ENCODE measurements at places on chromosomes 3 and 15.

GRCh38 chr3:148728753-148729152, 31.1 kb downstream of the AGTR1 start:
- no peak for DNase-seq

DNA sequence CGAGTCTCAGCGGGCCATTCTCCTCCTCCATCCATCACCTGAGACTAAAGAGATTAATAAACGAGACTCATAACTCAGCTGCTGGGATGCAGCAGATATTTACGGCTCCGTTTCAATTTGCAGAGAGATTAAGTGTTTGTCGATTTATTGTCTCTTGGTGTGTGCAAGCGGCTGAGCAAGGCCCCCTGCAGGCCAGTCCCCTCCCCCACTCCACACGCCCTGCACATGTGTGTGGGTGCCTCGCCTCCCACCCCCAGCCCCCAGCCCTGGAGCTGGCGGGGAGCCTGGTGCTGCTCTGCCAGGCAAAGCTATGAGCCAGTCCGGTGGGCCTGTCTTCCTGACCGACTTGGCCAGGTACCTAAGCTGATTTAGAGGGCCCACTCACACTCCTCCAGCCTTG, 63.0 kb downstream of the CYP11A1 start:
- no peak for DNase-seq

DNA sequence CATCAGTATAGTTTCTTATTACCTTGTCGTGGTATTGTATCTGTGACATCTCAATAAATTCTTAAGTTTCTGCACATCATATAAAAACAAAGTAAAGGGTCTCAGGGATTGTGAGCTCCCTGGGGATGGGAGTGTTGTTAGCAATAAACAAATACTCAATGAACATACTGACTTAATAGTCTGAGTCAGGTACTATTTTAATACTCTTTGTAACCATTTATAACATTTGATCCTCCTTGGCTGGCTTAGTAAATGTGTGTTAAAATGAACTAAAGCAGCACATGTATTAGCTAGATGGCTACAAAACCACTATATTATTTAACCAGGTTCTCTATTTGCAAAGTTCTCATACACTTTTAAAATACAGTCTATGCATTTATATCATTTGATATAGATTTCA, 1.8 kb downstream of the ICE2 start:
- DNase-seq: no peak

- no peak for DNase-seq
These were observed 29.5 kb downstream of the RTP3 start for GRCh38 chr3:46527239-46527638.

DNA sequence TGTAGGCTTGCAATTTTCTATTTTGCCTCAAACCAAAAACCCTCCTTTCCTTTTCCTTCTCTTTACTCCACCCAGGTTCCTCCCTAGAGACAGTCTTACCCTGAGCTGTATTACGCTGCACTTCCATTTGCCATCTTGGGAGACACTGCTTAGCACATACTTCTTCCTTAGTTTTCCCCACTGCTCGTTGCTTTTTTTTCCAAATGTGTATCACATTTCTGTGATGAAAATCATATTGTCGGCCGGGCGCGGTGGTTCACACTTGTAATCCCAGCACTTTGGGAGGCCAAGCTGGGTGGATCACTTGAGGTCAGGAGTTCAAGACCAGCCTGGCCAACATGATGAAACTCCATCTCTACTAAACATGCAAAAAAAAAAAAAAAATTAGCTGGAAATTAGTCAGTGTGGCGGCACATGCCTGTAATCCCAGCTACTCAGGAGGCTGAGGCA, 29.5 kb downstream of the POPDC2 start:
- no peak for DNase-seq

DNA sequence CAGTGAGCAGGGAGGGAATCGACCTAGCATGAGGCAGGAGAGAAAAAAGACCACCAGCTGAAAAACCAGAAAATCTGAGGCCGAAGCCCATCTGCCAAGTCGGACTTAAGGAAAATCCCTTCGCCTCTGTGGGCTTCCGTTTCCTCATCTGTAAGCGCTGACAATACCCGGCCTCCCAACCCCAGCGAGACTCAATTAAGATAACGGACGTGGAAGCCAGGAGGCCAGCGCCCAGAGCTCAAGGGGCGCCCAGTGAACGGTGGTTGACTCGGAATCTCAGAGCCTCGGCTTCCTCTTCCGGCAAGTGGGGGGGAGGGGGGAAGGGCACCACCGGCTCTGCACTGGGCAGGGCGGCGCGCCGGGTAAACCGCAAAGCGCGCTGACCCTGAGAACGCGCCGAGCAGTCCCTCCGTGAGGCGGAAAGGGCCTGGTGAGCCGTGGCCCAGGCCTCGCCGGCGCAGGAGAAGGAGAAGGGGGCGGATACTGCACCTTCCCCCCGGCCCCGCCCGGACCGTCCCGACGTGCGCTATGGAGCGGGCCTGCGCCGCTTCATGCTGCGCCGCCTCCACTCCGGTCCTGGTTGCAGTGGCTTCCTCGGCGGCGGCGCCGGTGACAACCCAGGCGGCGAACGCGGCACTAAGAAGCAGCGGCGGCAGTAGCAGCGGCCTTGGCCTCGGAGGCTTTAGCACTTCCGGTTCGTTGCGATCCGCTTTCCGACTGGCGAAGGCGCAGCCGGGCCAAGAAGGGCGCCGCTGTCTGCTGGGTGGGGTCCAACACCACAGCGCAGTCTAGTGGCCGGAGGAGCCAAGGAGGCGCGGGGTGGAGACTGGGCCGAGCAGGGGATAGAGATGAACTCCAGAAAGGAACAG, at the start of gene DPP8:
Gene DPP8 (minus strand): TSS at position 693 of the 869 bp plus-strand sequence. CDS start 5,136 bp downstream, outside the sequence.
- peak; percentile 94 for DNase-seq

DNA sequence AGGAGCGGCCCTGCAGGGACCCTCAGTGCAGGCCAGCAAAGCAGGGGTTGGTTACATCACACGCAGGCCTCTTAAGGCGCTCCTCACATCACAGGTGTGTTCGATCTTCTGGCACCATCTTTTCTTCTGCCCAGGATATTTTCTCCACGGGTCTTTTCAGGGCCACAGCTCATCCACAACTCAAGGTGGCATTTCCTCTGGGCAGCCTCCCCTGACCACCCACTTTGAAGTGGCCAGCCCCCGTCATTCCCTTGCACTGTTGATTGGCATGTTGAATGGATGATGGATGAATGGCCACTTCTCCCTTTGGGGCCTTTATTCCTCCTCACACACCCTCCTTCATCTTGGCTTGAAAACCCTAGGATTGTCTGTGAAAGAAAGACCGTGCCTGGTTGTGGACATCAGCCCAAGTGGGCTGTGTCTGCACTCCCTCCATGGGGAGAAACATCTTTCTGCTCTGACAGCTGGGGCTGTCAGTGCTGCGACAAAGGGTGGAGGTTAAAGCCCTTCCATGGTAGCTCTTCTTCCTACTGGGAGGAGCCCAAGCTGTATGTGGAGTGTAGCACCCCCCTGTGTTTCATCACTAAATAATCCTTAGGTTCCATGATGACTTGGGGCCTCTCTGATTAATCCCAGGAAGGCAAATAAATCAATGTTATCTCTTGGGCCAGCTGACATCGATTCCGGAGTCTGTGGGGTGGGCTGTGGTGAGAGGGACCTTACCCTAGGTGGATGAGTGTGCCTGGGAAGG, 102.5 kb downstream of the EPHB1 start:
- DNase-seq: no peak

GRCh38 chr3:68017069-68017468, 362.7 kb upstream of the SUCLG2 start:
- DNase-seq: peak; percentile 2

- DNase-seq: no peak
These were observed 204.7 kb downstream of the TBL1XR1 start for GRCh38 chr3:176992565-176992964.

DNA sequence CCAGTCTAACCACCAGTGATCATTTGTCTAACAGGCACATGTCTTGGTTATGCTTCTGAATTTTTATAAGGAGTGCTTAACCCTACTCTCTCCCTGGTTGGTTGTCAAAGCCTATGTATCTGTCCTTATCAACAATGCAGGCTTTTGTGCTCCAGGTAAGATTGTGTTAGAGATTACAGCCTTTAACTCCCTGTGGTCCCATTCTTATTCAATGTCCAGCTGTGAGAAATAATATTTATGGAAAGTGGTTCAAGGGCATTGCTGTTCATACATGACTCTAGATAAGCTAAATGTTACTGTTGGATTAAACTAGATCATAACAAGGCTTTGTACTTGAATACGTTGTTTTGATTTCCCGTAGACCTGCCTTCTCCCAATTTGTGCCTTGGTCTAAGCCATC, 146.1 kb upstream of the TSC22D2 start:
- DNase-seq: no peak

DNA sequence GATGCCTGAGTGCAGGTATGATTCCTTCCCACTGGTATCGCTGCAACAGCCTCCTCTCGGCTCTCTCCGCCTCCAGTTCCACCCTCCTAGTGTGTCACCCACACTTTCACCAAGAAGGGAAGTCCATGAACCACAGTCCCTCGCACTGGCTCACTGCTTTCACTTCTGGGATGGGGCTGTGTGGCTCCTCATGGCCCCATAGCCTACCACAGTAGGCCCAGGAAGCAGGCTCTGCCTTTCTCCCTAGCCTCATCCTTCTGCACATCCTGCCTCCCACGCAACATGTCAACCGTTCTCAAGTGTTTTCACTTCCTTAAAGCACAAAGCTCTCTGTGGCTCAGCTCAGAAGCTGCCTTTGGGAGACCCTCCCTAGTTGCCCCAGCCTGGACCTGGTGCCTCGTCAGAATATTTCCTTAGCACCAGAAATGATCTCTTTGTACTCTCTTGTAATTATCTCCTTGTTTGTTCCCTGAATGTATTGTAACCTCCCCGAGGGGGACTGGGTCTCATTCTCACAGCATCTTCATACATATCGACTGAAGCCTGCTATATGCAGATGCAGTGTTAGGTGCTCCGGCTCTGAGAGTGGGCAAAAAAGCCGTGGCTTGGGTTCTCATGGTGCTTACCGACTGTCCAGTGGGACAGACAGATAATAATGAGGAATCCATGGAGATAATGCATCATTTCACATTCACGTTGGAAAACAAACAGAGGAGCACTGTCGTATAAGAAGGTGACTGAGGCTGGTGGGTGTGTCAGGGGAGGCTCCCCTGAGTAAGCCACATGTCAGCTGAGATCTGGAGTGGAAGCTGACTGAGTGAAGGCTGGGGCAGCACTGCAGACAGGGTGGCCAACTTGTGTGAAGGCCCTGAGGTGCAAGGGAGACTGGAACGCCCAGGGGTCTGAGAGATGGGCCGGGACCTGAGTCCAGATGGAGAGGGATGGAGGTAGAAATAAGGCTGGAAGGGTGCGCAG, 107.1 kb downstream of the DGKG start:
- peak; percentile 27 for DNase-seq

DNA sequence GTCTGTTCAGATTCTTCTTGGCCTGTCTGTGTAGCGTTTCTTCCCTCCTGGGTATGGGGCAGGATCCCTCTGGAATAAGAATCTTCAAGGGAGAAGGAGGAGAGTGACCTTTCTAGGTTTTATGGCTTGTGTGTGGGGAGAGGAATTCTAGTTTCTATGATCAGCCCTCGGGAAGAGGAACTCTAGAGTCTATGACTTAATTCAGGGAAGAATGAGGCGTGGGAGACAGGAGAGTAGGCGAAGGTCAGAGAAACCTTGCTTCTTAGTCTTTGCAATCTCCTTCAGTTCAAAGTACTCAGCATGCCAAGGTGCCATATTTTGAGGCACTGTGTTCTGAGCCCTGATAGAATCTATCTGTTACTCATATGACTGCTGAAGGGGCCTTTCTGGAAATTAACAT, 99.2 kb upstream of the C3orf80 start:
- DNase-seq: no peak

DNA sequence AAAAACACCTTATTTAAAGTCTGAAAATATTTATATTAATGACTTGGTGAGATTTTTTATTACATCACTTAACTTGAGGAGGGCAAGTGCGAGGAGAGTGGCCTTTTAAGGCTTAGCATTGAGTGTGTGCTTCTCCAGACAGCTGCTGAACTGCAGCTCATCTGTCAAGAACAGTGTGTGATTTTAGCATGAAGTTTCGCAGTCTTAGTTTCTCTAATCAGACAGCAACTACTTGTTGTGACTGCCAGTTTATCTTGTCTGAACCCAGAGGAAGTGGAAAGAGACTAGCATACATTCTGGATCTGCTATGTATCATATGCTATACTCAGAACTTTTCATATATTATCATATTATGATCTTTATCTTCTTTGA, 291.7 kb upstream of the ROPN1 start:
- DNase-seq: no peak

GRCh38 chr3:48633256-48633655, 2.0 kb downstream of the SLC26A6 start:
- no peak for DNase-seq

DNA sequence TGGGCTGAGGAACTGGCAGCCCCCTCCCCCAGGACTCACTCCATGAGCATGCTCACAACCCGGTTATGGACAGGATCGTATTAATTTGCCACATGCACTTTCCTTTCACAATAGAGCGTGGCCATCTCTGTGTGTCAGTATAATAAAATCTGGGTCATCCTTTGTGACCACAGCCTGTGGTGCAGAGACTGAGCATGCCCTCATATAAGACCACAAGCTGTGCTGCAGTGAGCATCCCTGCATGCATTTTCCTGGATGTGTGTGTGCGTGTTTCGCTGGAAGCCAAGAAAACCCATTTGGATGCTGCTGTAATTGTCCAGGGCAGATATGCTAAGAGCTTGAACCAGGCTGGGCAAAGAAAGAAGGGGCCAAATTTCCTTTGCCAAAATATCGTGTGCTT, 39.7 kb downstream of the CYP11A1 start:
- DNase-seq: no peak

GRCh38 chr3:58377168-58377567, 44.5 kb downstream of the PXK start:
- DNase-seq: no peak

- DNase-seq: no peak
These were observed 267.5 kb downstream of the SLCO3A1 start for GRCh38 chr15:92121047-92121446.

- DNase-seq: no peak
These were observed 96.3 kb downstream of the TPRG1 start for GRCh38 chr3:189267981-189268613.

DNA sequence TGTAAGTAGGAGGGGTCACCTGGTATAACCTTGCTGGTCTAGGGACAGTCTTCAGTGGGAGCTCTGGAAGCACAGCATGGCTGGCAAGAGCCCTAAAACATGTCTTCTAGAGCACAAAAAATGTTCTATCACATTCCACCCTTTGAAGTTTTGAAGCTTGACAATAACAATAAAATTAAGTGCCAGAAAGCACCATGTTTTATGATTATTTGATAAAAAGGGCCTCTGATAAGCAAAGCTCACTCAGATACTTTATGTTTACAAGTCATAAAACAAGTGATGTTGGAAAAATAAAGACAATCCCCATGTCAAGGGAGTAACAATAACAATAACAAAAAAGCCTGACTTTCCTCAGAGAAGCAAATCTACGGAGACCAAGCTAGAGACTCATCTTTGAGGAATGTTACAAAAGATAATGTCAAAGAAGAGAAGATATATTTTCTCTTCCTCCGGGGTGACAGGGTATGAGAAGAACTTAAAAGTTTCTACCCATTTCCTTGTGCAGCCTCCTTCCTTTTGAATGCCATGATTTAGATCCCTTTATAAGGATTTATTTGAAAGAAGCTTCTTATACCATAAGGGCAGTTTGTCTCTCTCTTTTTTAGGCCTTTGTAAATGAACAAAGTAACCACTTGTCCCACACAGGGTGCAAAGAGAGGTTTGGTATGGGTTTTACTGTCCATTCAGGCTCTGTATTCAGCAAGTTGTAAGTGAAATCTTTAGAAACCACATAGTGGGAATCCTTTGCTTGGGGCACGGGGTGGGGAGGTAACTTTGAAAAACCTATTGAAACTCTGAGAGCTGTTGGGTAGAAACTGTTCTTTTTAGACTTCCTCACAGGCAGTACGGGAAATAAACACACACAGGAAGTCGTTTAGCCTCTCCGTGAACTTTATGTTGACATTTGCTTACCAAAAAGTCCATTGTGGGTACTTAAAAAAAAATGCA, 109.6 kb upstream of the RBMS3 start:
- no peak for DNase-seq

All from CD4-positive, alpha-beta T cell treated with Interleukin-6 for 4 hours (primary cell).